ENCODE measurements at places on chromosomes 1 and 21.

DNA sequence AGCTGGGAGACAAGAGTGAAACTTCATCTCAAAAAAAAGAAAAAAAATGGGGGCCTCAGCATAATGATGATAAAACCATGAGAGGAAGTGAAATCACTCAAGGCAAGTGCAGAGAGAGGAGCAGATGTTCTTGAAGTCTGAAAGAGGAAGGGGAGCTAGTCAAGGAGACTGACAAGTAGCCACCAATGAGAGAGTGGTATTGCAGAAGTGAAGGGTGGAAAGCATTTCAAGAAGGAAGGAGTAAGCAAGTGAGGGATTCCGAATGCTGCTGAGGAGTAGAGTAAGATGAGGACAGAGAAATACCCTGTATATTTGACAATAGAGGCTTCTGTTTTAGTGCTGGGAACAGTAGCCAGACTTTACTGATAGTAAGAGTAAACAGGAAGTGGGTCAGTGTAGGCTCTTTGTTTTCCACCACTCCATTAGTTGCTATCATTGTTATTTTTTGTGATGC is 2.9 kb downstream of the TATDN3 start:
- DNase-seq = no peak

- peak; percentile 26 for DNase-seq
Observed at GRCh38 chr1:143720087-143721023, 251.4 kb downstream of the FAM72C start.

GRCh38 chr1:240254006-240254405 is 162.3 kb downstream of the FMN2 start:
- DNase-seq = no peak

DNA sequence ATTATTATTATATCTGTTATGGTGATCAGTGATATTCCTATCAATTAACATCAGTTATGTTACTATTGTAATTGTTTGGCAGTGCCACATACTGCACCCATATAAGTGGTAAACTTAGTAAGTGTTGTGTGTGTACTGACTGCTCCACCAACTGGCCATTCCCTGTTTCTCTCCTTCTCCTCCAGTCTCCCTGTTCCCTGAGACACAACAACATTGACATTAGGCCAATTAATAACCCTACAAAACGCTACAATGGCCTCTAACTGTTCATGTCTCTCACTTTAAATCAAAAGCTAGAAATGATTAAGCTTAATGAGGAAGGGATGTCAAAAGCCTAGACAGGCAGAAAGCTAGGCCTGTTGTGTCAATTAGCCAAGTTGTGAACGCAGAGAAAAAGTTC is 6.6 kb upstream of the THRAP3 start:
- peak; percentile 26 for DNase-seq

GRCh38 chr1:239583536-239583935 is 197.2 kb downstream of the CHRM3 start:
- no peak for DNase-seq

DNA sequence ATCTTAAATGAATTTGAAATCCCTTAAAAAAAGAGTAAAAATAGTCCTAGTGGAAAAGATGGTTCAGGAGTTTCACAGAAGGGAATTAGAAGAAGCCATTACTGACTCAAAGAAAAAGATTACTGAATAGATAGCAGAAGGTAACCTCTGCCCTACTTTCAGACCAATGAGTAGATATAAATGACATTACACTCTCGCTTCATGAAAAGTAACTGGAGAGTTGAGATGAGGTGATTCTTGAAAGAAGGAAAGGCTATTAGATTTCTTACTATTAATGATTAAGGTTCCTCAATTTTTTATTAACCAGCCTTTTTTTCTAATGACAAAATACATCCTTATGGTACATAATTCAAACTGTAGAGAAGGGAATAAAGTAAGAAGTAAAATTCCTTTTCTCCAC is 28.3 kb downstream of the CCN1 start:
- no peak for DNase-seq

GRCh38 chr1:161482610-161483009 is 22.6 kb upstream of the FCGR2A start:
- DNase-seq = peak; percentile 11

DNA sequence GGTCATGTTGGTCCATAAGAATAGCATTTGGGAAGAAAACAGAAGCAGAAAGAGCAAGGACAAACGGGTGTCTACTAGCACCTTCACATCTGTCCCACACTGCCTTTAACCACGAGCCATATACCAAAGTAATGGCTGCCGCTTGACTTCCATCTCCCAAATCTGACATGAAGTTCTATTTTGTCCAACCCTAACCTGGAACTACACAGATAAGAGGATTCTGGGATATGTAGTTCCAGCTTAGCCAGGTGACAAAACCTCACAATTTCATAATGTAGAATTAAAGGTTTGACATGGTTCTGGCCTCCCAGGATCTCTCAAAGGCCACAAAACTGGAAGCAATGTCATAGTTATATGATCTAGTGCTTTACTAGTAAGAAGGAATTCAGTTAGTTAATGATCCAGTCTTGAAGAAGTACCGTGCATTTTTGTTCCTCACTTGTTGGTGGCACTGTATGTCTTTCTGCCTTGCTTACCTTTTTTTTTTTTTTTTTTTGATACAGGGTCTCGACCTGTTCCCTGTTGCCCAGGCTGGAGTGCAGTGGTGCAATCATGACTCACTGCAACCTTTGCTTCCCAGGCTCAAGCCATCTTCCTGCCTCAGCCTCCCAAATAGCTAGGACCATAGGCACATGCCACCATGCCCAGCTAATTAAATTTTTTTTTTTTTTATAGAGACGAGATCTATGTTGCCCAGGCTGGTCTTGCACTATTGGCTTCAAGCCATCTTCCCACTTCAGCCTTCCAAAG is 17.5 kb downstream of the PTGFRN start:
- no peak for DNase-seq

- DNase-seq = no peak
Observed at GRCh38 chr1:91572044-91572443, 71.4 kb downstream of the CDC7 start.

GRCh38 chr1:111190931-111191451 is 9.5 kb downstream of the DENND2D start:
- no peak for DNase-seq

GRCh38 chr1:112998592-112999235 is 42.7 kb upstream of the SLC16A1 start:
- peak; percentile 55 for DNase-seq

GRCh38 chr1:27521336-27521831 is 31.4 kb upstream of the WASF2 start:
- no peak for DNase-seq

GRCh38 chr1:180962178-180962577 is 49.5 kb downstream of the KIAA1614 start:
- DNase-seq = no peak

DNA sequence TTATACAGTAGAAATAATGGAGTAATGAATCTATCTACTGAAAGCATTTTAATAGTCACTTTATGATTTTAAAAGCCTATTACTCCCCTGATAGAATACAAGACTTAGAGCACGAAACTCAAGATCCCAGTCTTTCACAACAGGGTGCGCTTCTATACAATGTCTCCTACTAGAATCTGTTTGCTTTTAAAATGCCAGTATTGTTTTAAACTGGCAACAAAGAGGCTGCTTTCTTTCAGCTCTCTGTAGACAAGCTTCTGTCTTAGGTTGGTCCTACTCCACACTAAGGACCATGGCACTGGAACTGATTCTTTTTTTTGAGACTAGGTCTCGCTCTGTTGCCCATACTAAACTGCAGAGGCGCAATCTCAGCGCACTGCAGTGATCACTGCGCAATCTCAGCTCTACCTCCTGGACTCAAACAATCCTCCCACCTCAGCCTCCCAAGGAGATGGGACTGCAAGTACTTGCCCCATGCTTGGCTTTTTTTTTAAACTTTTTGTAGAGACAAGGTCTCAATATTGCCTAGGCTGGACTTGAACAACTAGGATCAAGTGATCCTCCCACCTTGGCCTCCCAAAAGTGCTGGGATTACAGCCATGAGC is 4.8 kb downstream of the DCAF8 start:
- no peak for DNase-seq

GRCh38 chr1:93723110-93723509 is 41.5 kb upstream of the BCAR3 start:
- peak; percentile 45 for DNase-seq

DNA sequence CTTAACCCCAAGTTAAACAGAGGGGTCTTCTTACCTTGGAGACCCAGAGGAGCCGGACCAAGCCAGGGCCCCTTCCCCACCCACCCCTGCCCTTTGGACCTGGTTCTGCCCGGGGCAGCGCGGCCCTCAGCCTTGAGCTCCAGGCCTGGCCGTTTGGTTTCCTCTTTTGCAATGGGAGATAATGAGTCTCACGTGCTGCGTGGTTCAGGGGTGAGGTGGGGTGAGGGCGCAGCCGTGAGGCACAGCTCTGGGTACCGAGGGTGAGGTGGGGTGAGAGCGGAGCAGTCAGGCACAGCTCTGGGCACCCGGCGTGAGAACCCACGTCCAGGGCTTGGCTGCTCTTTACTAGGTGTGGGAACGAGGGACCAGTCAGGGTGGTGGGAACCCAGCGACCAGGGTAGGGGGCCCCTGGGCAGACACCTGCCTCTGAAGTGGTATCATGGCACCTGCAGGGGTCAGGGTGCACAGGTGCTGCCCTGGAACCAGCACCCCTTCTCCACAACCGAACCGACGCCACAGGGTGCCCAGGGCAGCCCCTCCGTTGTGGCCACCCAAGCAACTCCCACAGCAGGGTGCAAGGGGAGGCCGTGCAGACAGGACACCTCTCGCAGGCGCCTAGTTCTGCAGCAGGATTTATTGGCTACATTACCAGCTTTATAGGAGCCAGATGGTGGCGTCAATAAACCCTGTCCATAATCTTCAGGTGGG is 182.2 kb downstream of the PRDM16 start:
- no peak for DNase-seq

- peak; percentile 84 for DNase-seq
Observed at GRCh38 chr1:226654046-226654667, 84.9 kb downstream of the ITPKB start.

- DNase-seq = no peak
Observed at GRCh38 chr1:210342986-210343780, 14.5 kb downstream of the HHAT start.

DNA sequence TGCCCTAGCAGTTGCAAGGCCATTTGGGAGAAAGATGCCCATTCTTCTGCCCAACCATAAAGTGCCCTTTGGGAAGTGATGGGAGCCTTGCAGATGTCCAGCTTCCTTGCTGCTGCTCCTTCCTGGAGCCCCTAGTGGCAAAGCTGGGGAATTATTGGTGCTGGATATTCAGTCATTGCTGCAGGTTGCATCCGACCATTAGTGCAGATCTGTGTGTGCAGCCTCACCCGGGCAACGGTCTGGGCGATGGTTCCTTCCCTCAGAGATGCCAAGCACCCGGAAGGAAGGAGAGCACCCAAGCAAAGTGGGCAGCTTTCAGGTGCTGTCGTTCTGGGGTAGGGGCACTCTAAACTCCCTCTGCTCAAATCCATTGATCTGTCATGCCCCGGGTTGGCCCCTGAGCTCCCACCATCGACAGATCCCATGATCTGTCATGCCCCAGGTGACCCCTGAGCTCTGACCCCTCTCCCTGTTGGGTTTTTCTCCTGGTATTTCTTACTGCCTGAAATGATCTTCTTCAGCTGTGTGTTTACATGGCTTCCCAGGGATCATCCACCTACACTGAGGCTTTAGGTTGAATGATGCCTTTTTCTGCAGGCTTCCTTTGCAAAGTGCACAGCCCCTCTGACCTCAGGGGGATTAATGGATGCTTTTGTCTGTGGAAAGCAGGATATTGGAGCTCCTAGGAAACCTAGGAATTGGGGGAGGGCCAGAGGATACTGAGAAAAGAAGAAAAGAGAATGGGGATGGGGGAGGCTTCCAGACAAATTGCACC is 467.5 kb downstream of the PTPRU start:
- peak; percentile 39 for DNase-seq

DNA sequence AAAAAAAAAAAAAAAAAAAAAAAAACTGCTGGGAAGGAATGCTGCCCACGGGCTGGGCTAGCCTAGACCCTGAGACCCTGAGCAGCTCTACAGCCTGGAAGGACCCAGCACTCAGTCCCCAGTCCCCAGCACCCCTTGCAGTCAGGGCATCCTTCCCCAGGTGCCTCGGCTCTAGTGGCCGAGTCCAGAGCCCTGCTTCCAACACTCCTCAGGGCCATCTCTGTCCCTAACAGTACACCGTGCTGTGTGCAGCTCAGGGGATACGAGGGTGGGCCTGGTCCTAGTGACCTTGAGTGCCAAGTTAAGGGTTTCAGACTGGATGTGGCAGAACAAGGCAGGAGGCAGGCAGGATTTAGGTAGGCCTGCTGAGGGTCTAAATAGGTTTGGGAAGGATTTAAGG is 50.2 kb upstream of the LRP8 start:
- no peak for DNase-seq

- DNase-seq = peak; percentile 34
Observed at GRCh38 chr21:37006486-37007291, at the start of gene RIPPLY3. Gene RIPPLY3 (plus strand): TSS chr21:37006702. CDS start chr21:37006773, 71 bp downstream.

DNA sequence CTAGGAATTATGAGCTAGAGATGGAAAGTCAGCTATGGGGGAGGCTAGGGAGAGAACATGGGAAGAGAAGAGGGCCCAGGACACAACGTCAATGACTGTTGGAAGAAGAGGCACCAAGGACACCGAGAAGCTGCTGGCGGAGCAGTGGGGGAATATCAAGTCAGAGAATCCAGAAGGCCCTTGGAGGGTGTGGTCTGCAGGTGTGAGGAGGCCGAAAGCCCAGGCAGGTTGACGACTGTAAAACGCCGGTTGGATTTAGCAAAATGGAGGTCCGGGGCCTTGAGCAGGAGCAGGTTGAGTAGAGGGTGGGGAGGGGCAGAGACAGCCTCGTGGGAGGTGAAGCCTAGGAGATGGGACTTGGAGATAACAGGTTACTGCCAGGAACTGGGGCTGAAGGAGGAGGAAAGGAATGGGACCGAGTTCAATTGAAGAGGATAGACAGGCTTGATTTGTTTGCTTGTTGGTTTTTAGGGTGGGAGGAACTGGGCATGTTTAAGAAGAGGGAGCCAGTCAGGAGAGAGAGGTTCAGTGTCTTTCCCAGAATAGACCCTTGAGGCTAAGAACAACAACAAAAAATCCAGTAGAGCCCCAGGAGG is 35.1 kb downstream of the EDN2 start:
- no peak for DNase-seq

- no peak for DNase-seq
Observed at GRCh38 chr1:44705938-44706337, 25.0 kb downstream of the RNU5D-1 start.

DNA sequence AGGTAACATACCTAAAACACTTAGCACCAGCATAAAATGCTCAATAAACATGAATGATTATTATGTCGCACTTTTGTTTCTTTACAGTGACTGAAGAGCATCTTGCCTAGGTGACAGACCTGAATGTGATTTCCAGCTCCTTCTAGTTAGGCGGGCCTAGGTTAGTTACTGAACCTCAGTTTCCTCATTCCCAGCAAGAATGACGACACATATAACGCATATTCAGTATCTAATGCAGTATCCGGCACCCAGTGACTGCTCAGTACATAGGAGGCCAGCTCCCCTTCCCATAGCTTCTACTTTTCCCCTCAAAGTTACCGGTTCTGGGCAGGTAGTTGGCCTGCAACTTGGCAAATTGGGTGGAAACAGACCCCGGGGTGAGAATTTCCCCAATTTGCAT is 763 bp downstream of the AUNIP start:
- DNase-seq = no peak
